Osteocyte (in vitro differentiated cells): ENCODE measurements at places on chromosomes 1 and 21. TPM values are rescaled to one million over a fixed set of nuclear protein-coding genes. Genes with fewer than 3 reads are reported as not detected.

The LCE6A gene
- not detected in 2 replicates for total RNA-seq

The SFPQ gene
- 231 and 241 TPM in 2 replicates for total RNA-seq

The NTNG1 gene
- not detected in 2 replicates for total RNA-seq

The PRELP gene
- 0.94 and 1.0 TPM in 2 replicates for total RNA-seq

The KRTAP24-1 gene
- total RNA-seq: not detected in 2 replicates

The S100A7 gene
- total RNA-seq: not detected in 2 replicates

The SFN gene
- total RNA-seq: not detected in 2 replicates

GRCh38 chr1:154818911-154819310 lies 51.2 kb downstream of the KCNN3 start:
- no peak overlapping the region for H3K27ac ChIP-seq
- no peaks in the 10 kb centered on the region for H3K27me3 ChIP-seq
- no peaks in the 10 kb centered on the region for H3K36me3 ChIP-seq

- H3K27ac ChIP-seq: no peak overlapping the region
- no peaks in the 10 kb centered on the region for H3K4me1 ChIP-seq
- no peak for DNase-seq
- no peaks in the 10 kb centered on the region for H3K36me3 ChIP-seq
Observed at GRCh38 chr1:224896130-224896781, 33.2 kb upstream of the DNAH14 start.

DNA sequence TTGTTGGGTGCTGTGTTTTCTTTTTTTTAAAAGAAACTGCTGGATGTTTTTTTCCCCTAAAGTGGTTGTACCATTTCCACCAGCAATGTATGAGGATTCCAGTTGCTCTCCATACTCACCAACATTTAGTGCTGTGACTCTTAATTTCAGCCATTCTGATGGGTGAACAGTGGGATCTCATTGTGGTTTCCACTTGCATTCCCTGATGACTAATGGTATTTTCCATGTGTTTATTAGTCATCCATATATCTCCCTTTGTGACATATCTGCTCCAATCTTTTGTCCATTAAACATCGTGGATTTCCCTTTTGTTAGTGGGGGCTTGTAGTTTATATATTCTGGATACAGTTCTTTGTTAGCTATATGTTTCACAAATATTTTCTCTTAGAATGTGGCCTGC lies 206.0 kb downstream of the CAMTA1 start:
- H3K36me3 ChIP-seq: peaks cover 2% of the 10 kb centered on the region
- no peak for DNase-seq
- H3K4me1 ChIP-seq: peaks cover 10% of the 10 kb centered on the region
- H3K4me3 ChIP-seq: no peak overlapping the region

- H3K27ac ChIP-seq: peak overlapping the region; percentile 76
- H3K27me3 ChIP-seq: no peaks in the 10 kb centered on the region
- H3K4me1 ChIP-seq: peaks cover 33% of the 10 kb centered on the region
- no peak for DNase-seq
- no peaks in the 10 kb centered on the region for H3K36me3 ChIP-seq
Observed at GRCh38 chr1:114025609-114026401, 46.5 kb downstream of the OLFML3 start.

- peaks cover 2% of the 10 kb centered on the region for H3K36me3 ChIP-seq
- H3K4me3 ChIP-seq: no peak overlapping the region
- no peaks in the 10 kb centered on the region for H3K27me3 ChIP-seq
Observed at GRCh38 chr1:154994269-154994587, 842 bp downstream of the LENEP start.

- H3K36me3 ChIP-seq: peaks cover 48% of the 10 kb centered on the region
- H3K27me3 ChIP-seq: no peaks in the 10 kb centered on the region
- peaks cover 12% of the 10 kb centered on the region for H3K4me1 ChIP-seq
Observed at GRCh38 chr1:42748021-42748420, 8.0 kb upstream of the CLDN19 start.
